ENCODE measurements at places on chromosomes 12 and 14. TPM values are rescaled to one million over a fixed set of nuclear protein-coding genes. Genes with fewer than 3 reads are reported as not detected.

- no peak for DNase-seq
Measured at GRCh38 chr12:86613311-86613710, 357.1 kb upstream of the MGAT4C start.

Gene SERPINA9
- total RNA-seq = not detected

- no peak for DNase-seq
Measured at GRCh38 chr12:94640134-94640928, 10.0 kb downstream of the TMCC3 start.

DNA sequence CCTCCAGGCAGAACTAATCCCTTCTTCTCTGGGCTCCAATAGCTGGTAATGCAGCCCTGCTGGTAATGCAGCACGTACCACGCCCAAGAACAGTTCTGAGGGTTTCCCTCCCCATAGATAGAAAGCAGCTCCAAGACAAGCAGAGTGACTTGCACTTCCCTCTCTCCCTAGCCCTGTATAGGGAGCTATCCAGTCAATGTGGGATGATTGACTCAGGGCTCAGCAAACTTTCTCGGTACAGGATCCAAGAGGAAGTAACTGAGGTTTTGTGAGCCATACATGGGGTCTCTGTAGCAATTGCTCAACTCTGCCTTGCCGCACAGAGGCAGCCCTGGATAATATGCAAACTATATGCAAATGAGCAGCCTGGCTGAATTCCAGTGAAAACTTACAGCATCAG, 15.5 kb upstream of the FKBP4 start:
- no peak for DNase-seq

Gene RTN1
- total RNA-seq = 14.4 TPM

Gene POTEM
- not detected for total RNA-seq

- no peak for DNase-seq
Measured at GRCh38 chr14:23430723-23431085, 4.8 kb downstream of the MYH7 start.

DNA sequence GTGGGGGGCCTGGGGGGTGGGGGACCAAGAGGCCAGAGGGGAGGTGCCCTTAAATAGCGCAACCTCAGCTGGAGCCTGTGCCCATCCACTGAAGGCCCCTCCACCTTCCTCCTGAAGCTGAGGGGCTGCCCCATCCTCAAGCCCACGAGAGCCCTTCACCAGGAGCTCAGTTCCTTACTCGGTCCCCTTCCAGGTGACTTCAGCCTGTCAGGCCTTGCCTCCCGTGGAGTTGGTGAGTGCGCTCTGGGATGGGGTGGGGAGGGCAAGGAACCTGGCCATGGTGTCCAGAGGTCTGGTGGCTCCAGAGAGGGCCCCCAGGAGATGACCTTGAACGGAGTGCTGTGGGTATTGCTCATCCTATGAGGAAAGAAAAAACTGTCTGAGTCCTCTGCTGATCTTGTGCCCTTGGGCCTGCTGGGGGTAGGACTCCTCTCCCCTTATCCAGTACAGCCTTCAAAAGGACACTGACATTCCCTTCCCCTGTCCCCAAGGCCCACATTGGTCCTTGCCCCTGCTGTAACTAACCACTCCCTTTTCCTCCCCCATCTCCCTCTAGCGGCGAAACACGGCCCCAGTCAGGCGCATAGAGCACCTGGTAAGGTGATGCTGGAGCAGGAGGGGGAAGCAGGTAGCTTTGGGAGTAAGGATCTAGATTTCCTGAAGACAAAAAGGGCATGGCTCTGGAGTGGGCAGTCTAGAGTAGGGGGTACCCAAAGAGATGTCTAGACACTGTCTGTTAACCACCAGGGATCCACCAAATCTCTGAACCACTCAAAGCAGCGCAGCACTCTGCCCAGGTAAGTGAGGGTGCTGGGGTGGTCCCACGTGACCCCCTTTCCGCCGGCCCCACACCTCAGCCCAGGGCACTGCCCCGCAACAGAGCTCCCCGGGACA, 3.6 kb downstream of the TNS2 start:
- DNase-seq = peak; percentile 71

DNA sequence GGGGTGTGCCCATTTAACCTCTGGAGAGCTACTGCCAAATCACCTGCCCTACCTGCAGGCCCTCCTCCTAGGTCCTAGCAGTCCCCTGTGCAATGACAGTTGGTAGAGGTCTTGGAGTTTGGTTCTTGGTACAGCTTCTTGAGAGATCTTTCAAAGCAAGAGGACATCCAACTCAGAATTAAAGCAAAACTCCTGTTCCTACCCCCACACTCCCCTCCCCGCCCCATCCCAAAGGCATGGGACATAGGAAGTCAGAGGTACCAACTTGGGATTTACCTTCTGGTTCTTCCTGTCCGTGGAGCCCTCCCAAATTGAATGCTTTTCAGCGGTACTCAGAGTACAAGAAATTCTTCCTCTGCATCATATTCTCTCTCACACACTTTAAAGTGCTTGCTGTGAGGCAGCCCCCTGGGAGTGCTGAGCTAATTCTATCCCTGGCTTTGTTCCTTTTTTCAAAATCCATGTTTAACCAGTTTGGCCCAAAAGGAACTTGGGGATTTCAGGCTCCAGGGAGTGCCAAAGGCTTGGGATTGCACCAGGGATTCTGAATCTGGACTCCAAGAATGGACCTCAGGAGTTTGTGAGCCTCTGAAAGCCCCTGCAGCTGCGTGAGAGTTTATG, 40.8 kb downstream of the GALNT16 start:
- DNase-seq = no peak

Gene P2RX7
- total RNA-seq = 2.6 TPM

- no peak for DNase-seq
Measured at GRCh38 chr12:90899456-90900182, 55.4 kb downstream of the CCER1 start.

- DNase-seq = no peak
Measured at GRCh38 chr12:49501895-49502294, 36.9 kb upstream of the KCNH3 start.

DNA sequence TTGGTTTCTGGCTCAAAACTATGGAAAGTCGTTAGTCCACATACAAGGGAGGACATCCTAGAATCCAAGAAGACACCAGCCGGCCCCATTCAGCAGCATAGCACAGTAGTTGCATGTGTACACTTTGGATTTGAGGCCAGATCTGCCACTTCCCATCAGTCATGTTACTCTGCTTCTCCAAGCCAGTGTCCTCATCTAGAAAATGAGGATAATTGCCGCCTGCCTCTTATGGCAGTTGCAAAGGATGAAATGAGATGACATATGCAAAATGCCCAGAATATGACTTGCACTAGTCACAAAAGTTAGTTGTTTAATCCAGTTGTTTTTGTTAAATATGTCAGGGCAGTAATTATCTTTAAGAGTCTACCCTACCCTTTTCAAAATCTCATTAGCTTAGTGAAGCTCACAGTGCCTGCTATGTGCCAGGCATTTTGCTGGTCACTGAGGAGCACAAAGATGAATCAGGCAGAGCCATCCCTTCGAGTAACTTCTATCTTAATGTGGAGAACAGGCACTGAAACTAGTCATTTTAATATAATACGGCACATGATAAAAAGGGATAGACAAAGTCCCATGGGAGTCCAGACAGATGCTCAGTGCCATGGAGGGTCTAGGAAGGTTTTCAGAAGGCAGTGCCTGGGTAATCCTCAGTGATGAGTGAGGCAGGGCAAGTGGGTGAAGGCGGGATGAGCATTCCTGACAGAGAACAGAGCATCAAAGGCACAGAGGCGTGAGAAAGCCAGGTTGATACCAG, 6.6 kb upstream of the KRT76 start:
- no peak for DNase-seq

GRCh38 chr12:116996621-116997020, 85.9 kb downstream of the FBXW8 start:
- DNase-seq = no peak

Gene SYCP3
- total RNA-seq = not detected
